Endothelial cell (in vitro differentiated cells): ENCODE measurements at places on chromosomes 12 and 14. TPM values are rescaled to one million over a fixed set of nuclear protein-coding genes. Genes with fewer than 3 reads are reported as not detected.

C3AR1 gene
- total RNA-seq = 0.49 TPM

HHIPL1 gene
- total RNA-seq = 15.1 TPM

- peak; percentile 37 for DNase-seq
These were observed 3.4 kb downstream of the PTHLH start for GRCh38 chr12:27968972-27969623.

CRACR2A gene
- total RNA-seq = 6.5 TPM

KRT73 gene
- total RNA-seq = 0.77 TPM

CCDC196 gene
- total RNA-seq = not detected

DNA sequence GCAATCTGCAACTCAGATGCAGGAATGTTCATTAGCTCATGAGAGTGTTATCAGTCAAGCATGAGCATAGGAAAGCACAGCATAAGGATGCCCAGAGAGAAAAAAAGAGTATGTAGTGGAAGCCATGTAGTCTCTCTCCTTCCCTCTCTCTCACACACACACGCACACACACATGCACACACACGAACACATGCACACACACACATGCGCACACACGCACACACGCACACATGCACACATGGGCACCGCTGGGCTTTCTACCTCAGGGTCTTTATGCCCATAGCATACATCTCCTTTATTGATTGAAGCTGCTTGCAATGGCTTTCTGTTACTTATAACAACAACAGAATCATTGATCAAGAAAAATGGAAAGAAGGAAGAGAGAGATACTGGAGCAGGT, 240.9 kb downstream of the ETNK1 start:
- DNase-seq = no peak

PTHLH gene
- 4.7 TPM for total RNA-seq

DNA sequence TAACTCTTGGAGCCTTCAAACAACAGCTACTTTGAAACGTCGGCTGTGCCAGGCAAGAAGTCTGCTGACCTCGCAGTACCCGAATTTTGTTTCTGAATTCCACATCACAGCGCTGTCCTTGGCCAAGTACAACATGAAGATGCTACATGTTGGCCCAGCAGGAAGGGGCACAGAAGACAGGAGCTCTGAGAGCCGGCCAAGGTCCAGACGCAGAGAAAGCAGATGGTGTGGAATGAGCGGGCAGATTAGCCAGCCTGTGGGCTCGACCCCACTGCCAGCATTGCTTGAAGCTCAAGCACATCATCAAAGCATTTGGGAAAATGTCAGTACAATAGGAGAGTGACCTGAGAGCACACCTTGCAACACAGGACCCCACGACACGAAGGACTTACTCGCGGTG, 64.5 kb downstream of the FZD10 start:
- DNase-seq = no peak

CEBPE gene
- not detected for total RNA-seq

DNA sequence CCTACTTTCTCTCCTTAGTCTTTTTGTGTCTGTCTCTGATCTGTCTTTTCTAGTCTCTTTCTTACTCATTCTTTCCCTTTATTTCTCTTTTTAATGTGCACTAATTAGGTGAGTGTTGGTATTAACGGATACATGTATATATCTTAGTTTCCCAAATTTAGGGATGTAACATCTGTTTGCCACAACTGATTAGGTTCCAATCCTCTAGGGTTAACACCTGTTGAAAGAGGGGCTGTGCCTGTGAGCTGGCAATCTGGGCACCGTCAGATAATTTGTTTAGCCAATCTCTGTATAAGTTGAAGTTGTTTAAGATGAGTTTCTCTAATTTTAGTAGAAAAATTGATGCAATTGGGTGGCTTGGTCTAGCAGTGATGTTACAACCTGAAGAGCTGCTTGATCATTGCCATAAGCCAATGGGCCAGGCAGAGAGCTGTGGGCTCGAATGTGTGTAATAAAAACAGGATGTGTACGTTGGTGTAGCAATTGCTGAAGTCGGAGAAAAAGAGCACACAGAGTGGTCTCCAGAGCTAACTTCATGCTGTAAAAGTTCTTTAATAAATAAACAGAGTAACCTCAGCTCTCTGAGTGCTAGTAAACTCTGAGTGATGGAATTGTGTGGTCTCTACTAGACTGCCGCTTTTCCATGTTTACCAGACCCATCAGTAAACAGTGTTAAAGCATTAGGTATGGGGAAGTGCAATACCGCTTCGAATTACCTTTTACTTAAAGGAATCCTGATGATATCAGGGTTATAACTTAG, 18.3 kb upstream of the LYZ start:
- DNase-seq = no peak

- no peak for DNase-seq
These were observed 133.2 kb downstream of the MGAT4C start for GRCh38 chr12:86122846-86123468.

DNA sequence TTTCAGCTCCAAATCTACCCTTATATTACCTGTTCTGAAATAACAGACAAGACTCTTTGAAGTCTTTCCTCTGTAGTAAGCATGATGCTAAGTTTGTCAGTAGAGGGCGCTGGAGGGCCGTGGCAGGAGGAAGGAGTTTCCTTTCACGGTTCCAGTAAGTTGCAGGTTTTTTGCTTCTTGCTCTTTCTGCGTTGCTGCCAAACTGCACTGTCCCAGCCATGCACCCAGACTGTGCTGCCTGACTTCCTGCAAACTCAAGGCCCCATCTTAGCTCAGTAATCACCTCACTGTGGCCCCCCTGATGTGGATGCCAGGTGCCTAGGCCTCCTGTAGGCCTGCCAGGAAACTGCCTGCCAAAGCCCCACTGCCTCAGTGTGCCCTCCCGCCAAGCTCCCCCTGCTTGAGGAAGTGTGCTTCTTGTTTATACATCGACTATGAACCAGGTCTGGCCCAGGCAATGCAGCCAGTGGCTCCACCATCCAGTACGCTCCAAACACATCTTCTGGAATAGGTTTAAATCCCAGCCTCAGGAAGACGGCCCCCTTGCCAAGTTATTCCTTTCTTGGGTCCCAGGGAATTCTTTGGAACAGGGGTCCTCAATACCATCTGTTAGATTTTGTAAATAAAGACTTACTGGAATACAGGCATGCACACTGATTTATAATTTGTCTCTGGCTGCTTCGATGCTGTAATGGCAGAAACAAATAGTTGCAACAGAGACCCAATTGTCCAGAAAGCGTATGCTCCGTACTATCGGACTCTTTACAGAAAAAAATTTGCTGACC, 193.7 kb upstream of the LRIG3 start:
- peak; percentile 83 for DNase-seq

SLC35E3 gene
- 10.5 TPM for total RNA-seq

KCNK10 gene
- 2.3 TPM for total RNA-seq

DNA sequence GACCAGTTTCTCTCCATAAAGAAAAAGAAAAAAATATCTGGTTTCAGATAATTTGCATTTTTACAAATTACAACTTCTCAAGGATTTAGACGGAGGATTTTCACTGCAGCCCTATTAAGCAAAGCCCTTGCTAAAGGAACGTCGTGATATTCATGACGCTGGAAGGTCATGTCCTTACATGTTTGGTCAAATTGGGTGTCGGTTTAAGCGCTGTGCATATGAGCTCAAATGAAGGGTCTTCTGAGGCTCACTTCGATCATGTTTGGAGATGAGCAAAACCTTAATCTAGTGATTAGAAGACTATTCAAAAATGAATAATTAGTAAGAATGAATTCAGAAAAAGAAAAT, 67.3 kb upstream of the USP15 start:
- no peak for DNase-seq

- no peak for DNase-seq
These were observed 427.5 kb upstream of the MGAT4C start for GRCh38 chr12:86683568-86684304.

KLRF1 gene
- not detected for total RNA-seq

DNA sequence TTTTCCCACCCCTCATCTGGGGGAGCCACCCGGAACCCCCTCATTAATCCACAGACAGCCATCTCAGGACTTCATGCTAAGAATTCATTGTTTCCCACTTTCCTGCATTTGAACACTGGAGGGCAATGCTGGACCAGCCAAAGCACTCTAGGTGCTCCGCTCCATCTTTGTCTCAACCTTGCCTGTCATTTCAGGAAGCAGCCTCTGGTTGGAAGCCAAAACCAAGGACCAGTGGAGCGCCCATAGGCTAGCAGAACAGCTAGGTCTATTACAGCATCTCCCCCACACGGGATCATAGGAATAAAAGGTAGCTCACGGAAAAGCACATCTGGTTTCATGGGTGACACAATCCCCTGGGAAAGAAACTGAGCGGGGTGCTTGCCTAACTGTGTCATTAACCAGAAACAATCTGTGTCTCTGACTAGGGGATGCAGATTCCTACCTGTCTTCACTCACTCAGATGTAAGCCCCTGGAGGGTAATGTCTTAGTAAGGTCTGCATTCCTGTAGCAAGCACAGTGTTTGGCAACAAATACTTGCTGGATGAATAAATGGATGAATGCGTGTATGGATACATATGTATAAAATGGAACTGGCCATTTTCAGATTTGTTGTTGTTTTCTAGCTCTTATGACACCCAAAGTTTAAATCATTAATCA, 197.0 kb downstream of the DAD1 start:
- DNase-seq = peak; percentile 59

- DNase-seq = no peak
These were observed 16.1 kb downstream of the HCAR2 start for GRCh38 chr12:122687086-122687485.

DNA sequence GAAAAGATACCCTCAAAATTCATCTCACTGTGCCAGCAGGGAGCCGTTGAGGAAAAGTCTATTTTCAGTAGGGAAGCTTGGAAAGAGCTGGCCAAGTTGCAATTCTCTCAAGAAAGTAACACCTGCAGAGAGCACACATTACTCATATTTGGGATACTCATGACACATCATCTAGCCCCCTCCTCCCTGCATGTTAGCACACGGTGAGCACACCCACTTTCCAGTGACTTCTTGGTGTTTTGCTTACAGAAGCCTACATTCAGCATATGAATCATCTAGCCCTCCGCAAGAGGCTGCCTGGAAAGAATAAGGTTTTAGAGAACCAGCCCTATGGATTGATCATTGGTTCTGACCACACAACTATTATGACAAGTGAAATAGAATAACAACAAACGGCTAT, 124.5 kb downstream of the PTPRO start:
- DNase-seq = no peak

- DNase-seq = no peak
These were observed 7.6 kb upstream of the AEBP2 start for GRCh38 chr12:19431407-19432308.

DNA sequence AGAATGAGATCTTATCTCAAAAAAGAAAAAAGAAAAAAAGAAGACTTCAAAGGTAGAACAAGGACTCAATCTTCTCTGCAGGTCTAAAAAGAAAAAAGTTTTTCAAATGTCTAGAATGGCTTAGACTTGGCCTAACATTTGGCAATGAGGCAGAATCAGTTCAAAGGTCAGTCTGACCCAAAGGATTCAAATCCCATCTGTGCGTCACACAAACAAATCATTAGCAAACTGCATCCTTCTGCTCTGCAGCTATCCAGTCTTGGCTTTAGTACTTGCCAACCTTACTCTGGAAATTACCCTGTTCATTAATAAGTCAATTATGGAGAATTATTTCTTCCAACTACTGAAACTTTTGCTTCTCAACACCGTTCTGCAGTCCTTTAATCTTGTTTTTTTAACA, 3.1 kb downstream of the YAF2 start:
- DNase-seq = no peak

GRCh38 chr14:79740066-79740601, 471.2 kb downstream of the DIO2 start:
- DNase-seq = peak; percentile 7

DNA sequence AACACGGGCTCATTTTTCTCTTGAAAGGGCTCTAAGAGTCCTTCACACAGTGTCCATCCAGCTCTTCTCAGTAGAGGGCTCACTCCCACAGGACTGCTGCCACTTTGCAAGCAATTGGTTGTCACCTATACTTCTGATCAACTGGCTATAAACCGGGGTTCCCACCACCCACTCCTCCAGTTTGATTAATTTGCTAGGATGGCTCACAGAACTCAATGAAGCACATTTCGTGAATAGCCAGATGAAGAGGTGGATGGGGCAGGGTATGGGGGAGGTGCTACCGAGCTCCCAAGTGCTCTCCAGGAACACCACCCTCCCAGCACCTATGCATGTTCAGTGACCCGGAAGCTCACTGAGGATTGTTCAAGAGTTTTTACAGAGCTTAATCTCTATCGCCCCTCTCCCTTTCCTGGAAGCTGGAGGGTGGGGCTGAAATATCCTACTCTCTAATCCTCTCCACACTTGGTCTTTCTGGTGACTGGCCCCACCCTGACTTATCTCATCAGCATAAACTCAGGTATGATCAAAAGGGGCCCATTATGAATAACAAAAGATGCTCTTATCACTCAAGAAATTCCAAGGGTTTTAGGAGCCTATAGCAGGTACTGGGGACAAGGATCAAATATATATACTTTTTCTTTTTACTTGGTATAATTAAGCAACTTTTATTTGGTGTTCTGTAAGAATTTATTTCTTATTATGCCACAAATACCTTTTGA, 13.9 kb upstream of the EGLN3 start:
- DNase-seq = no peak
